ENCODE measurements at places on chromosomes 7 and 10. TPM values are rescaled to one million over a fixed set of nuclear protein-coding genes. Genes with fewer than 3 reads are reported as not detected.

- DNase-seq, result no peak
Measured at GRCh38 chr7:69844264-69844868, 246.1 kb downstream of the AUTS2 start.

- no peak for DNase-seq
Measured at GRCh38 chr10:851901-852300, 79.6 kb downstream of the LARP4B start.

GRCh38 chr7:156556083-156556482 is 84.5 kb upstream of the RNF32 start:
- DNase-seq, result no peak

DNA sequence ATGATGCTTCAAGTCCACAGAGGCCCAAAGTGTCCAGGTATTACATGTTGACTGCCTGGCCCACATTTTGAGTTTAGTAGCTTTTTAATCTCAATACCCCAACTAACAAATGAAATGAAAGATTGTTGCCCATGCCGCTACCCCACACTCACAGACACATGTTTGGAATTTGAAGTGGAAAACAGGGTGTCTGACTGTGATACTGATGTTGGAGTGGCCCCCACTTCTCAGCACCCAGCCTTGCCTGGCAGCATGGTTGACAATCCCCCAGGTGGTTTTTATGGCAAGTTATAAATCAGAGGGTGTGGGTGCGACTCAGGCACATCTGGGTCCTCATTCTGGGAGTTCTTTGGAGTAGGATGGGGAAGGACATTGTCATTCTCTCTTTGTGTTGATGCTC is 314.7 kb upstream of the ZNF32 start:
- no peak for DNase-seq

Gene ECHDC3
- 2.0 TPM for total RNA-seq

- no peak for DNase-seq
Measured at GRCh38 chr10:112137154-112137987, 46.2 kb downstream of the GPAM start.

GRCh38 chr7:92631850-92632487 is 41.8 kb upstream of the FAM133B start:
- no peak for DNase-seq

DNA sequence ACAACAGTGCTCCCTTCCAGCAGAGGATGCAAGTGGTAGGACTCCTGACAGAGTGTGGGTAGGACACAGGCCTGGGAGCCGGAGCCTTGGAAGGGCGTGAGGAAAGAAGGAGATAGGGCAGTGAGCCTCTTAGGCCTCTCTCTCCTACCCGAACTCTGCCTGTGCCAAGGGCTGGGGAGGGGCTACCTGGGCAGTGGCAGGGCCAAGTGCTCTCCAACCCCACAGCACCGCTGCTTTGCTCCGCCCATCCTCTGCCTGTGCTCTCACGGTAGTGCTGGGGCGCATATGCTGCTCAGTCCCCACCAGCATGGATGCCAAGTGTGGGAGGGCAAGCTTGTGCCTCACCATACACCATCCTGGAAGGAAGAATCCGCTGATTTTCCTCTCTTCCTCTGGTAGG is 7.5 kb downstream of the FAM131B start:
- no peak for DNase-seq

DNA sequence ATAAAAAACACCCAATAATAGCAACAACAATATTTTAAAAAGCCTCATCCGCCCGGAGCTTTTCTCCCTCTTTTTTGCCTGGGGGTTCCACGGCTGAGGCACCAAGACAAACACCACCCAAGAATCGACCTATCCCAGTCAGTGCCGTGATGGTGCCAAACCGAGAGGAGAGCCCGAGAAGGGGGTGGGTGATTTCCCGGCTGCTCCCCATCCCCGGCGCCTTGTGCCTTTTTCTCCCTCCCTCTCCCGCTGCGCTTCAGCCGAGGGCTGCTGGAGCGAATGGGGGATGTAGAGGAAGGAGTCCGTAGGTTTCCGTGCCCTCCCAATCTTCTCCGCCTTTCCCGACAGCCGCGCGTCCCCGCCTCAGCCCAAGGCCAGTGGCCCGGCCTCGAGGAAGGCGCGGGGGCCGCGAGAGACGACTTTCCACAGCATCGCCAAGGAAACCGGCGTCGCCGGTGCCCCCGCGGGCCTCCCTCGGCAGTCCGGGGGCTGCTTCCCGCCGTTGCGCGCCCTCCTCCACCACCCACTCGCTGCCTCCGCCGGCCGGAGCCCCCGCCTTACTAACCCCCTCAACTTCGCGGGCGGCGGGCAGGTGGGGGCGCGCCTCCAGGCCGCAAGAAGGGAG is 1.3 kb downstream of the EGR2 start:
- peak; percentile 70 for DNase-seq

Gene ATP6V0A4
- 0.21 TPM for total RNA-seq

DNA sequence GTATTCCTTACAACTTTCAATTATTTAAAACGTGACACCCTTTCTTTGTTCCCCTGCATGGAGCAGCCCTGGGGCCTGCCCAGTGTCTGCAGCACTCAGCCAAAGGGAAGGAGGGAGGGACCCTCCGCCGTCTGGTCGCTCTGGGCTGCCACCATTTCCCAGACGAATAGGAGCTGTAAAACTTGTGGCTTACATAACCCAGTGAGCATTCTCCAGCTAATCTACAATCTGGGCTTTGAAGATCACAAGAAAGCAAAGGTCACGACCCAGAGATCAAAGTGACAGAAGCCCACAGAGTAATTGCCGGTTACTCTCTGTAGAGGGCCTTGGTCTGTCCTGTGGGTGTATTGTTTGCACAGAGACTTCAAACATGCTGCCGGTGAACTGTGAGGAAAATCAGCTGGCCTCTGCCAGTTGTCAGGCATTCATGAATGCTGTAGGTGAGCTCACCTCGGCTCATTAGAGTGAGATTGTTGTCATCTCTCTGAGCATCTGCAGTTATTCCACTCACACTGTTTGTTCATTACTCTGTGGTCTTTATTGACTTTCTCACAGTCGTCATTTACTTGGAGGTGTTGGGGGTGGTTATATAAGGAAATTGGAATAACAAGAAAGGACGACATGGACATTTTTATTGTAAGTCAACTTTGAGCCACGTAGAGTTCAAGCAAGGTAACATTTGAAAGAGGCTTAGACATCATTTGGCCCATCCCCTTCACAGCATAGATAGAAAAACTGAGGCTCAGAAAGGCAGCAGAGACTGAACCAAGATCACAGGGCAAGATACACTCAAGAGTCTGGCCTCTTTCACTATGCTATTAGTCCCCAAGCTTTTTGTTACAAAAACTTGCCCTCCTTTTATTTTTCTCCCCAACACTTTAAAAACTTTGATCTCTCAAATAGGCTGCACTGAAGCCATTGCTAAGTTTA is 619.8 kb downstream of the LRMDA start:
- DNase-seq, result no peak

Gene SLC18A2
- total RNA-seq, result not detected

DNA sequence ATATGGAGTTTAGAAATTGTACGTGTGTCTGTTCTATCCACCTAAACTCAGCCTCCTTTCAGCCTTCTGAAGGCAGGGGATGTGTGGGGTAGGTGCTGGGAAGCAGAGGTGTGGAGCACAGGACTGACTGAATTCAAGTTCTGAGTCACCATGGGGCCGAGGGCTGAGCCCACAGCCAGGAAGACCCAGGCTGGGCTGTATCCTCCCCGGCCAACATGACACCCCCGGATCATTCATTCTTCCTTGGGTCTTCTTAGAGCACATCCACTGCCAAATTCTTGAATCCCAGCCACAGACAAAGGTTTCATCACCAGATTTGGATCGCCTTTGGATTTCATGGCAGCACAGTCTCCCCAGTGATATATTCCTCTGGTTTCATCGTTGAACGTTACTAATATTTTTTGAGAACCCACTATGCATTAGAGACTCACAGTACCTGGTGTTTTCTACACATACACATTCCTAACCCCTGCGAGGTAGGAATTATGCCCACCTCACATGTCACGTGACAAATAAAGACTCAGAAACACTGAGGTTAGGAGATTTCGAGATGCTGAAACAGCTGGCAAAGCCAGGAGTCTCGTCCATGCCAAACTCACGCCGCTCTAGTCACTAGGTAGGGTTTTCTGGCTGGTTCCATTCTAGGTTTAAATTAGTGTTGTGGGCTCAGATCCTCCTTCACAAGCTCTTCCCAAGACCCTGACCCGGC is 26.9 kb downstream of the CCDC3 start:
- no peak for DNase-seq

- no peak for DNase-seq
Measured at GRCh38 chr10:97058521-97058920, 127.2 kb downstream of the SLIT1 start.

Gene DGKI
- total RNA-seq, result 4.4 TPM

DNA sequence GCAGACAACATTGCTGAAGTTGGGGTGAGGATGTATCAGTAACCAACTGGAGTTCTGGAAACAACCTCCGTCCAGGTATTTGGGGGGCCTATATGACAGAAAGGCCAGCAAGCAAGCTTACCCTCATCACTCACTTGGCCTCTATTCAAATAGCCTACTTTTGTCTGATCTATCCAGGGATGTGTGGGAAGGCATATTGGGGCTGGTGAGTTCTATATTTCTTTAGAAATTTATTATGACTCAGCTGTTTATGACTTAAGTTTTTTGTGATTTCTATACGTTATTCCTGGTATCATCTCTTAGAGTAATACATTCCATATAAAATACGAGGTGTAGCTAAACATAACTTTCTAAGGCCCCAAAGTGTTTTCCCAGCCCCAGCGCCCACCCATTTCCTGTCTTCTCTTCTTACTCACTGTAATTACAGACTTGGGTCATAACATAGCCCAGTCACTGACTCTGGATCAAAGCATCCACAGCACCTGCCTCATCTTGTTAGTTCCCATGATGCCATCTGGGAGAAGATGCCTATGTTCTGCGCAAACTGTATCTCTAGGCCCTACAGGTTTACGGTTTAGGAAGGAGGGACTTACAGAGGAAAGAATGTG is 18.1 kb downstream of the GARS1 start:
- no peak for DNase-seq

- no peak for DNase-seq
Measured at GRCh38 chr7:21966271-21966670, 20.6 kb upstream of the CDCA7L start.

DNA sequence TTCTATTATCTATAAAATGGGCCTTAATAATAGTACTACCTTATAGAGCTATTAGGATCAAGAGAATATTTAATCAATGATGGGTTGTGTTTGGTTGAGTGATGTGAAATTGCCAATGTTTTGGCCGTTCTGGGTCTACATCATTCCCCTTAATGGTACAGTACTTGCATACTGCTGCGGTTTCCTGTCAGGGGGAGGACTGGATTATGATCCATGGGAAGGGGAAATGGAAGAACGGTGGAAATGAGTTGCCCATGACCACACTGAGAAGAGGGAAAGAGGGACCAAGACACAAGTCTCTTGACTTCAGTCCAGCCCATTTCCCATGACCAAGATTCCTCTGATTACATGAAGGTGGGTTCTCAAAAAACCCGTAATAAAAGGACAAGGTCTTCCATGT is 999 bp upstream of the MRPS24 start:
- no peak for DNase-seq

GRCh38 chr10:43375401-43376020 is 4.1 kb downstream of the FXYD4 start:
- DNase-seq, result no peak

GRCh38 chr7:90244565-90244908 is 437 bp upstream of the CFAP69 start:
- DNase-seq, result no peak

- no peak for DNase-seq
Measured at GRCh38 chr10:22998091-22998490, 70.2 kb downstream of the ARMC3 start.

Gene SPAG6
- 0.28 TPM for total RNA-seq

GRCh38 chr7:130278860-130279259 is 12.2 kb downstream of the CPA2 start:
- no peak for DNase-seq

Gene CYP2W1
- not detected for total RNA-seq

DNA sequence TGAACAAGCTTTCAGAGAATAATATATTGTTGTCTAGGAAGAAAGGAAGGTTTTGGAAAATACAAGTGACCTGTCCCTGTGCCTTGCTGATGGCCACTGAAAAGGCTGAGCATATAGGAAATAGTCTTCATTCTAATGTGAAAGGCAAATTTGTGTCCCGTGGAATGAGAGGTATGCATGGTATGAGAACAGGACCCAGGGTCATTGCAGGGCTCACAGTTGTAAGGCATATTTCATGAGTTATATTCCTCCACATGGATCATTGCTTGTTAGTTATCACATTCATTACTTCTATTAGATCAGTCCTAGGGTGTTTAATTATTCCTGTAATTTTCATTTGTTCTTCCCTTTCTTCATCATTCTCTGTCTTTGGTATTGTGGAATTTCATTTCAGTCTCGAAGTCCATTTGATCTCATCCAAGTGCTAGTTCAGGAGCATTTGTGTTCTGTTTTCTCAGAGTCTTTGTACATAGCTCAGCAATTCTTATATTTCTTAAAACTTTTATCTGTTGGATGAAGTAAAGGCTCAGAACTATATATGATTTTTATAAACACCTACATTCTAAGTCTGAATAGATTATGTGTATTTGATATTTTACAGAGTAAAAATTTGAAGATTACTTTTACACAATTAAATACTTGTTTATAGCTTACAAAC is 39.4 kb upstream of the ARHGAP21 start:
- no peak for DNase-seq

DNA sequence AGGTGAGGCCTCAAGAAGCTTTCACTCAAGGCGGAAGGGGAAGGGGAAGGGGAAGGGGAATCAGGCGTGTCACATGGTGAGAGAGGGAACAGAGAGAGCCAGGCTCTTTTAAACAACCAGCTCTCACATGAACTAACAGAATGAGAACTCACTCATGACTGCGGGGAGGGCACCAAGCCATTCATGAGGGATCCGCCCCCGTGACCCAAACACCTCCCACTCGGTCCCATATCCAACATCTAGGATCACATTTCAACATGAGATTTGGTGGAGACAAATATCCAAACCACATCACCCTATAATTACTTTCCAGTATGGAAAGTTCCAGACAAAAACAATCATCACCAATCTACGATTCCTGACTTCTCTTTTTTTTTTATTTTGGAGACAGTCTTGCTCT is 22.9 kb downstream of the HIP1 start:
- no peak for DNase-seq

Gene GATA3
- total RNA-seq, result 7.6 TPM

DNA sequence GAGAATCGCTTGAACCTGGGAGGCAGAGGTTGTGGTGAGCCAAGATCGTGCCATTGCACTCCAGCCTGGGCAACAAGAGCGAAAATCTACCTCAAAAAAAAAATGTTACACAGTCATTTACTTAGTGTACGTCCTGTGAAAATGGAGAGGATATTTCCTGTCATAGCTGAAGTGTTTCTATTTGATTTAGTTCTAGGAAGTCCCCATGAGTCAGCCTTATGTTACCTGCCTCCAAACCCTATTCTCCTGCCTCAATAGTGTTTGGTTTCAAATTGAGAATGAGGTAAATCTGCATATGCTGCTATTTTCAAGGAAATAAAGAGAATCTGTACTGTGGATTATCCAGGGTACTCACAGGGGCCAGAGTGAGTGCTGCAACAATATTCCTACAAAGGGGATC is 1284.5 kb upstream of the AUTS2 start:
- no peak for DNase-seq
